ENCODE measurements at places on chromosomes 7 and 10. TPM values are rescaled to one million over a fixed set of nuclear protein-coding genes. Genes with fewer than 3 reads are reported as not detected.

Gene DEPP1
- 0.31 TPM for total RNA-seq

DNA sequence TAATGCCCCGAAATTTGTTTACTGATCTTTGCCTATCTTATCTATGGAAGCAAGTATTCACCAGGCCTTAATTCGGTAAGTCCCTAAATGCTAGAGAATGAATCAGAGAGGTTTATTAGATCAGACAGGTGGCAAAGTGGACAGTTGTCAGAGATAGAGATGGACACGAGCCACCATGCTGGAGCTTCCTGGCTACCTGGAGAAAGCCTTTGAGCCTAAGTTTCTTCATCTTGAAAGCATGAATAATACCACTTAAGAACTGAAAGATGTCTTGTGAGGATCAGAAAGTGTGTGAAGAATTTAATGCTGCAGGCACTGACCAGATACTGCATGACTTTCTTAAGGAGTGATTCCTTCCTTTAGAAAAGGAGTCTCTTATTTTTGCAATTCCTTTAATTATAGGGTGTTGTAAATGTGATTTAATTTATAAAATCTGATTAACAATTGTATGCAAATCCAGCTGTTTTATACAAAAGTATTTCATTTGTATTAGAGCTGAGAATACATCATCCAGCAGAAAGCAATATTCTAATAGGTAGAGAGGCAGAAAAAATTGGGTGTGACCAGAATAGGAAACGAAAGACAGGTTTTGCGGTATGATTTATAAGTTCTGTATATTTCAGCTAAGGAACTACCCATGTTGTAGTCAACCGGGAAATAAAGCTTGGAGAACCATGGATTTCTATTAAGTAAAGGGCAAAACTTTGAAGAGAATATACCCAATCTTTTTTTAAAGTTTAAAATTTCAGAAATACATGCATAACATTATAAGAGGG, 82.7 kb downstream of the SMURF1 start:
- H3K4me1 ChIP-seq = no peaks in the 10 kb centered on the region
- H3K27ac ChIP-seq = no peak overlapping the region
- DNase-seq = no peak
- no peaks in the 10 kb centered on the region for H3K36me3 ChIP-seq
- H3K27me3 ChIP-seq = no peaks in the 10 kb centered on the region

Gene COA1
- 77.2 TPM for total RNA-seq

- no peak overlapping the region for H3K27ac ChIP-seq
- no peak for DNase-seq
- H3K4me1 ChIP-seq = peaks cover 17% of the 10 kb centered on the region
- peaks cover 10% of the 10 kb centered on the region for H3K36me3 ChIP-seq
These were observed 16.6 kb upstream of the FAM170B start for GRCh38 chr10:49150426-49150825.

Gene MYL7
- not detected for total RNA-seq

- H3K36me3 ChIP-seq = no peaks in the 10 kb centered on the region
- H3K4me1 ChIP-seq = no peaks in the 10 kb centered on the region
- DNase-seq = no peak
- no peak overlapping the region for H3K27ac ChIP-seq
- no peak overlapping the region for H3K4me3 ChIP-seq
- H3K27me3 ChIP-seq = peaks cover 7% of the 10 kb centered on the region
These were observed 350.0 kb downstream of the CRPPA start for GRCh38 chr7:16071246-16071857.

DNA sequence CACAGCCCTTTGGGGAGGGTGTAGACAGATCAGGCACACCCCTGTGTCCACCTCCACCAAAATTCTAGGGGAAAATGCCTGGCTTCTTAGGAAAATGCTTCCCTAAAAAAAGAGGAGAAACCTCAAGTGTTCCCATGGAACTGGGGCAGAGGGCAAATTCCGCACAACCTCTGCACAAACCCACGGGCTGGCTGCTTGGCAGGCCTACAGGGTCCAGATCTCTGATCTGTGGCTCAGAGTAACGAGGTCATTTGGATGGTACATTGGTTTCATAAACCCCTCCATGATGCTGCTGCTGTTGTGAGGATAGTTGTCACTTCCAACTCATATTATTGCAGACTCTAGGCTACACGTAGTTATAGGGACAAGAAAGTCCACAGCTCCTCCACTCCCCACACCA, 16.0 kb downstream of the LGI1 start:
- H3K36me3 ChIP-seq = no peaks in the 10 kb centered on the region
- no peak overlapping the region for H3K27ac ChIP-seq
- no peak for DNase-seq
